ENCODE measurements at places on chromosomes 3 and 15.
A peak's percentile ranks its signal among the peaks of the same experiment; 100 is the strongest.

DNA sequence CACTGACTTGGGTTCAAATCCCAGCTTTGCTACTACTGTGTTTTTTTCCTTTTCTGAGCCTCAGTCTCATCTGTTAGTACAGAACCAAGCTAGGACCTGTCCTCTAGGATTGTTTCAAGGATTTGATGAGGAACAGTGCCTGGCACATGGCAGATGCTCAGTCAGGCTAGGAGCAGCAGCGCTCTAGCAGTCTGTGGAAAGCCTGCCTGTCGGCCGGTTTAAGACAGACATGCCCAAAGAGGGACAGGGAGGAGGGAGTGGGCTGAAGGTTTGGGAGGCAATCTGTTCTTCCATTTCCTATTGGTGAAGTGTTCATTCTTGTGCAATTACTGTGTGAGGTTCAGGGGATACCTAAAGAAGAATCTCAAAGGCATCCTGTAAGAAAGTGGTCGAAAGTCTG, 35.1 kb upstream of the RGMA start:
- no peak for DNase-seq

DNA sequence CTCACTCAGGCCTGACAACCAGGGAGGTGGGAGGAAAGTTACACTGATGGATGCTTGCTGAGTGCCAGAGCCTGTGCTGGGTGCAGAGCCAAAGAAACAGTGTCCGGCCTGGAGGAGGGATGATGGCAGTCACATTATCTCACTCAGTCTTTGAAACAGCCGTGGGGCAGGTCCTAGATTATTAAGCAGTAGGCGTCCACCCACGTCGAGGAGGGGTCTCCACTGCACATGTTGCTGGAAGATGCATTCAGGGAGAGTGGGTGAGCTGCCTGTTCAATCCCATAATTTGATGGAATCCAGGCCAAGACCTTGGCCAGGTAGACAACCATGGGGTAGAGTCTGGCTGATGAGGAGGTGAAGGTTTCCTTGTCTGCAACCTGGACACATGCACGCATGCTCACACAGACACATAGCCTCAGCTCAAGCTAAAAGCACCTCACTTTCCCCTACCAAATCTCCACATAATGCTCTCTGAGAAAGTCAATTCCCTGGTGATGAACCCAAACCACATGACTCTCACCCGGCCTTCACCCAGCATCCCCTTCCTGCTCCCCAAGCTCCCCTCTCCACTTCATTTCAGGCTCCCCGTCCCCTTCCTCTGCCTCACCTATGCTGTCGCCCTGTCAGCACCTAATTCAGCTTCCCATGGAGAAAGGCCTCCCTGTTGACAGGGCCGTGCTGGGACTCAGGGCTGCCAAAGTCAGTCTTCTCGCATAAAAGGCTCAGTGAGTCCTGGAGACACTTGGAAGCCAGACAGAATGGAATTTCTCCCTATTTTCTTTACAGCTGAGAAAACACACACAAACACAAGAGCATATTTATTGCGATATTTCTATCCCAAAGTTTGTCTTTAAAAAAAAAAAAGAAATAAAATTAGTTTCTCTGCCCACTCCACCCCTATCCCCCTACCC, 29.8 kb downstream of the ACAN start:
- no peak for DNase-seq

DNA sequence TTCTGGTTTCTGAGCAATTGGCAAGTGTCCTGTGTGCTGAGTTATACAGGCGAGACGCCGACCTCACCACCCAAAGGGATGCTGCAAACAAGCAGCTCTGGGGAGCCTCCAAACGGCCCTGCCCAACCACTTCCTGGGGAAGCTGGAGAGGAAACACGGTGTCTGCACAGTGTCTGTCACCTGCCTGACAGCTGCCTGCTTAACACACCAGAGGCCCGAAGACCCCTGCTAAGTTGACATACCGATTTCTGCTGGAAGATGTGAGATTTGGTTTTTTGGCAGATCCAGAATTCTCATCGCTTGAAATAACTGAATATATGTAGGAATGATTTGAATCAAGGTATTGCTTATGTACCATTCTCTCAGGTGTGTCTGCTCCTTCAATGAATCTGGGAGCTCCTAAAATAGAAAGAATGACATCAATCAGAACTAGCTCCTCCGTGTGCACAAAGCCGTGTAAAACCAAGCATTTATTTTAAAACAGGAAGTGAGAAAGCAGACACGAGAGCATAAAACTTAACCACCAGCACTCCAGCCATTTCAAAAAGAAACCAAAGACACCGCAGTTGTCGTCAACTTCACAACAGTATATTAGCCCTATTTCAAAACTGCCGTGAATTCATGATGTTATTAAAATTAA, 27.2 kb downstream of the LRRC2 start:
- peak; percentile 92 for DNase-seq

- no peak for DNase-seq
Observed at GRCh38 chr15:34054081-34054707, 15.2 kb upstream of the AVEN start.

- DNase-seq = no peak
Observed at GRCh38 chr3:58688574-58688973, 22.0 kb upstream of the FAM3D start.

DNA sequence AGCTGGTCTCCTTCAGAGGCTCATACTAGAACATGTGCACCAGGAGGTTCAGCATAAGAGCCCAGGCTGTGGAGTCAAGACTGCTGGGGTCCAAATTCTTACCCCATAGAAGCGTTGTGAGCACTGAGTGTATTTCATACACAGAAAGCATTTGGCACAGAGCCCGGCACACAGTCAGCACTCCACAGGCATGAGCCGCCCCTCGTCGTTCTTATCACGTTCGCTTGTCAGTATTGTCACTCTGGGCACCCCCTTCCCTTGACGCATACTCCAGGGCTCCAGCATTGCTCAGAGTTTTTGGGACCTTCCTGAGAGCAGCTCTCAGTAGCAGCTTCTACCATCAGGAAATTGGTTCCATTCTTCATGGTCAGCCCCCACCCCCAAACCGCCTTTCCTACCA, 25.2 kb downstream of the CORO2B start:
- DNase-seq = no peak

GRCh38 chr3:152706991-152707713, 127.8 kb upstream of the P2RY1 start:
- no peak for DNase-seq

- no peak for DNase-seq
Observed at GRCh38 chr3:32095431-32095830, 11.0 kb upstream of the GPD1L start.

DNA sequence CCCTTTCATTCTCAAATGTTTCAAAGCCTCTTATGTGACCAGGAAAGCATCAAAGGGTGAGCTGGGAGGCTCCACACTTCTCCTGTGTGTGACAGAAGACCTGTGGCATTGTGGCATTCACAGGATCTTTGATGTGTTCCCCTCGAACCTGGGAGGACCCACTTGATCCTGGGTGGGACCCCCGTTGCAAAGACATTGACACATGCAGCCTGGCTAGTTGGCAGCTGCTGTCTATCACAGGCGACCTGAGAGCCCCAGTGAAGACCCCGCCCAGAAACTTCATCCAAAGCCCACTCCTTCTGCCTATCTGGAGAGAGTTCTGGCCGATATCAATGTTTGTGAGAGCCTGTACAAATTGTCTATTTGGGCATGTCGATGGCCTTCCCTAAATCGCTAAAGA, 140.4 kb upstream of the ATP2B2 start:
- DNase-seq = no peak

- DNase-seq = no peak
Observed at GRCh38 chr15:40941068-40941527, 12.0 kb downstream of the DLL4 start.

DNA sequence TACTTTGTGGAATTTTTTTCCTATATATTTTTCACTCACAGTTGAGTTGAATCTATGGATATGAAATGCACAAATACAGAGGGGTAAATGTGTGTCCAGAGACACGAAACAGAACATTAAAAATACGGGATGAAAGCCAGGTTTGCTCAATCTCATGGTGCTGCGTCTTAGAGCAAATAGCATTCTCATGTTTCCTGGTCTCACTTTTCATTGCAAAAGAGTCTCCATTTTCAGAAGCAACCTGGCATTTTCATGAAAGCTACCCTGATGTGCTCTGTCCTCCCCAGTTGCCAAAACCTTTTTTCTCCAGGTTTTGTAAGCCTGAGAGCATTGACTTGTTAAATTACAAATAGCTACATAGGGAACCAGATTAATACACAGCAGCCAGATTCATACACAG, 49.5 kb upstream of the MBNL1 start:
- DNase-seq = no peak

DNA sequence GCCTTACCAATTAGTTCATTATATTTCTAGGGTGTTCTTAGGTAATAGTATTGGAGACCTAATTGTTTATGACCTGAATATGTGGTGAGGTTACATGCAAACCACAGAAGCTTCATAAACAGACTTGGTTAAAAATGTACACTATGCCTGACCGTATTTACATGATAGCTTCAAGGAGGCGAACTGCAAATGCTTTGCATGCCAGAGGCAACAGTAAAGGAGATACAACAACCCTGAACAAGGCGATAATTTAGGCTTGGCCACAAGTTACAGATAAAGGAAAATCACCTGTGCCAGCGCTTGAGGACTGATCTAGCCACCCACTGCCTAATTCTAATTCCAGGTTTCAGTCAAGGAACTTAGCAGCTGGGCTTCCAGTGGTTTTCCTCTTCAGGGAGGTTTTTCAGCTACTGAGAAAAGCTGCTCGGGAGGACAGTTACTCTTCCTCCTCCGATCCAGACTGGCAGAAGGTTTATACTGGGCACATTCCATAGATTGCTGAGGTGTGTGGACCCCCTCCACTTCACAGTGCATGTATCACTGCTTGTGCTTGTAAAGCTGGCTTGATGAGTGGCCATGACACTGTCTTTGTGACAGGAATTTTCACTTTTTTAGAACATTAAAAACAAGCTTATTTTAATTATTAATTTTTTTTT, 95.6 kb downstream of the DHX36 start:
- DNase-seq = no peak

DNA sequence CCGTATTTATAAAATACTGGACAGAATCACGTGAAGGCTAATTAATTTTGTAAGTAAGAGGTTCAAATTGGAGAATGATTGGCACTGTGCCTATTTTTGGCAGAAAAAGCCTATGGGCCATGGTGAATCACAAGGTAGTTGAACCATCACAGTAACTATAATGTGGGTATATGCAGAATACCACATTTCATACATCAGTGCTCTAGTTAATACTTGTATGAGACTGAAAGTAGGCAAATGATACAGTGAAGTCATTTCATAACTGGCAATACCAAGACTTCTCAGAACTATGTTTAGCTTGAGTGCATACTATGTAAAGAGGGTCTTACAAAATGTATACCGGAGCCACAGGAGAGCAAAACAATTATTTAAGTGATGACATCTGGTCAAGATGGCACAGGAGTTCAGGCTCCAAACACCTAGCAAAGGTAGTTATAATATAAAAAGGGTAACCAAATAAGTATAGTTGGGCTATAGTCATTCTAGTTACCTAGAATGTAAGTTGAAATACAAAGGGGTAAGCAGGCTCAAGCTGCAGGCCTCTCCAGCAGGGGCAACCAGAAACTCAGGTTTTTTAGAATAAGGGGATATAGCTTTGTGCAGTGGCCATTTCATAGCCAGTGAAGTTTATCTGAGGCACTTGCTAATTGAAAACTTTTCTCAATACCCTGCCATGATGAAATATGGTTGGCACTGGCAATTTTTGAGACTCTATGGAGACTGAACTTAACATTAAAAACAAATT, 19.1 kb downstream of the GPR160 start:
- DNase-seq = no peak

All from CD4-positive, alpha-beta T cell treated with Interleukin-1 beta for 1 hour (primary cell).